ENCODE measurements at places on chromosomes 2 and 18. TPM values are rescaled to one million over a fixed set of nuclear protein-coding genes. Genes with fewer than 3 reads are reported as not detected.

Gene ASXL3
- 14.4 TPM for polyA plus RNA-seq

Gene LAMA1
- 8.0 TPM for polyA plus RNA-seq

Gene CYP1B1
- polyA plus RNA-seq, result not detected

Gene ZSWIM2
- 0.86 TPM for polyA plus RNA-seq

Gene SCN7A
- 0.09 TPM for polyA plus RNA-seq

Gene DPP10
- polyA plus RNA-seq, result 15.1 TPM

Gene ARL5A
- polyA plus RNA-seq, result 21.6 TPM

Gene SAG
- polyA plus RNA-seq, result not detected

Gene POTEE
- 0.38 TPM for polyA plus RNA-seq

Gene ABCG8
- polyA plus RNA-seq, result not detected

Data from neural cell (in vitro differentiated cells).